EL (cell line): ENCODE measurements at places on chromosomes 3 and 15.

GRCh38 chr15:74631935-74632560, 16.4 kb downstream of the CLK3 start:
- DNase-seq, result peak; percentile 49

- DNase-seq, result no peak
Measured at GRCh38 chr3:153373606-153374005, 211.6 kb downstream of the RAP2B start.

- no peak for DNase-seq
Measured at GRCh38 chr3:50369012-50369670, 9.8 kb upstream of the TMEM115 start.

GRCh38 chr15:25877681-25878080, 14.6 kb upstream of the ATP10A start:
- no peak for DNase-seq

- peak; percentile 73 for DNase-seq
Measured at GRCh38 chr3:129616713-129617112, 10.2 kb upstream of the PLXND1 start.

GRCh38 chr3:73029321-73029796, 32.1 kb upstream of the EBLN2 start:
- DNase-seq, result peak; percentile 95

GRCh38 chr15:74269362-74270035, 33.4 kb downstream of the CCDC33 start:
- DNase-seq, result no peak

DNA sequence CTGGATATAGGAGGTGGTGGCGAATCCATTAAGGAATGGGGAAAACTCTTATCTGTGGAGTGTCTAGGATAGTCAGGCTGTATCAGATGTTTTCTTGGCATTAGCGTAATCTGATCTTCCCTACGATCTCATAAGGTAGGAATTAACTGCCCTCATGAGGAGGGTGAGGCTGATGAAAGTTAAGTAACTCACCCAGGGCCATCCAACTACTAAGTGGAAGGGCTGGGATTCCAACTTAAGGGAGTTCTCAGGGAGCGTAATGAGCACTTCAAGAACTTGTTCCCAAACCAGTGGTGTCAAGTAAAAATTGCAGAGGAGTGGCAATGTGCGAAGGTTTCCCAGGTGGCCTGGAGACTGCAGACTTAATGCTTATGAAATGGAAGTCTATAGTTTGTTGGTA, 55.9 kb upstream of the OSBPL11 start:
- DNase-seq, result peak; percentile 76

DNA sequence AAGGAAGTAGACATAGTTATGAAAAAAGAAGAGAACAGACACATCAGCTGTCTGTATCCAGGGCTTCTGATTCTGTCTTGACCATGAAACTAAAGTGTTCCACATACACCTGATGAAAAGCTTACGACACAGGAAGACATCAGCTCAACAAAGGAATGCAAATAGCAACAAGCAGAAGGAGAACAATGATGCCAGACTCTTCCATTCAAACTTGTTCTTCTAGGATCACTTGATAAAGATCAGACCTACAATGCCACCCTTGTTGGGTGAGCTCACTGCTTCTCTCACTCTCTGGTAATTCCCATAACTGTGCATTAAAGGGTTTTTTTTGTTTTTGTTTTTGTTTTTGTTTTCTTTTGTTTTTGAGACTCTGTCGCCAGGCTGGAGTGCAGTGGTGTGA, 49.7 kb downstream of the GATM start:
- DNase-seq, result no peak

- DNase-seq, result peak; percentile 98
Measured at GRCh38 chr3:185549122-185549521, 3.3 kb downstream of the LIPH start.

DNA sequence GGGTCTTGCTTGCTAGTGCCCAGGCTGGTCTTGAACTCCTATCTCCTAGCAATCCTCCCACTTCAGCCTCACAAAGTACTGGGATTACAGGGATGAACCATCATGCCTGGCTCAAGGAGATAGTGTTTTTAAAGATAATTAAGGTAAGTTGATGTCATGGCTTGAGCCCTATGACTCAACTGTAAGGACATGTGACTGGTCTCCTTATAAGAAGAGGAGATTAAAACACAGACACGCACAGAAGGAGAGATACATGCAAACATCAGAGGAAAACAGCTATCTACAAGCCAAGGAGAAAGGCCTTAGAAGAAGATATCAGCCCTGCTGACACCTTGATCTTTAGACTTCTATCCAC, 220.4 kb upstream of the GADL1 start:
- DNase-seq, result no peak

- no peak for DNase-seq
Measured at GRCh38 chr3:134228035-134228434, 22.6 kb downstream of the RYK start.

DNA sequence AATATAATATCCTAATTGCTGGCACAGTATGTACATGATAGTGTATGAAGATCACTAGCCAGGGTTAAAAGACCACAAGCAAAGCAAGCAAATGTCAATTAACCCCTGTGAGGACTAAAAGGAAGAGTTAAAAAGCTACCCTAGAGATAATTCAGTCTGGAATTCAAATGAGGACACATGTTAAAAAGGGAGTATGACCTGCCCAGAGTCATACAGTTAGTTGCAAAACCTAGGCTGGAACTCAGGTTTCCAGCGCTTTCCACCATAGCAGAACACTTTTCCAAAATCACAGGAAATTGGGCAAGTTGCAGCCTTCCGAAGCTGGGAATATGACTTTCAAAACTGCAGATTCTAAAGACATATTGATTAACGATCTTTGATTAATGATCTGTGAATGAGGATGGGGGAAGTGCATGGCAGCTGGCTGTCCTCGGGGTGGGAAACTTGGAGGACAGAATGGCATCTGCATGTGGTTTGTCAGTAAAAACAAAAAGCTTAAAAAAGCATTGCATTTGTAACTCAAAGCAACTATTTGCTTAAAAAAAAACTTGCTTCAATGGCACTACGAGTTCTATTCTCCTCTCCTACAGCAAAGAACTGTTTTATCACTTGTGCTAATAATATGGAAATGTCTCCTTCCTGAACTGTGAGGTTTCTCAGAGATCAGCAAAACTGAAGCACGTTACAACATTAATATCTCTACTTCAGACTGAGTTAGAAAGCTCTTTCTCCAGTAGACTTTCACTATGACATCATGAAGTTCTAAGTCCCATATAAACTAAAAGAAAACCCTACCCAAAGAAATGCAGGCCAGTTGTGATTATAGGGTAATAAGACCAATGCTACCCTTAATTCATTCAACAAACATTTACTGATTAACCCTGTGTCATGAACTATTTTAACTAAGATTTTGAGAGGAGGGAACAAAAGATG, 46.2 kb downstream of the IGSF11 start:
- no peak for DNase-seq

DNA sequence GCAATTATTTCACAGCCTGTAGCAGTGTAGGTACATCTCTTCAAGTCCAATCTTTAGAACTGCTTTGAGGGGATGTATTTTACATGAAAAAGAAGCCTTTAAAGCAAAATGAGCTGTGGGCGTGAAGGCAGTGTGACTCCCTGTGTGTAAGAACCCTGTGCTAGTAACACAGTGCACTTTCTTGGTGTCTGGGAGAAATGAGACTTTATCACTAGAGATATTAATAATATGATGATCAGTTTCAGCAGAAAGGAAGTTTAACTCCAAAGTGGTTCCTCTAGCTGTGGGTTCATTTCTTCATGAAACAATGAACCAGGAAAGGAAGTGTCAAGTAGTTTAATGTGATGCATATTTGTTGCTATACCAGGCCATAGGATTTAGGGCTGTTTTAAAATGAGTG, 41.5 kb downstream of the SLCO3A1 start:
- DNase-seq, result no peak

DNA sequence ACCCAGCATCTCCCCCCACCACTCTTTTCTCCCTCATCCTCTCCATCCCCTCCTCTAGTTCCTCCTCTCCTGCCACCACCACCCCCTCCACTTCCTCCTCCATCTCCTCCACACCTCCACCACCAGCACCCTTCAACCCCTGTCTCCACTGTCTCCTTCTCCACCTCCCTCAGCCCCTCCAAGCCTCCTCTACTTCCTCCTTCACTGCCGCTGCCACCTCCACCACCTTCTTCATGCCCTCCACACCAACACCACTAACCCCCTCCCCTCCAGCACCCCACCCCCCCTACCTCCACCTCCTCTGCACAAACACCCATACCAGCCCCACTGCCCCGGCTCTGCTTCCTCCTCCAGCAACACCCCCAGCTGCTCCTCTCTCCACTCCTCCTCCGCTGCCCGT, 88.0 kb downstream of the HES1 start:
- no peak for DNase-seq

DNA sequence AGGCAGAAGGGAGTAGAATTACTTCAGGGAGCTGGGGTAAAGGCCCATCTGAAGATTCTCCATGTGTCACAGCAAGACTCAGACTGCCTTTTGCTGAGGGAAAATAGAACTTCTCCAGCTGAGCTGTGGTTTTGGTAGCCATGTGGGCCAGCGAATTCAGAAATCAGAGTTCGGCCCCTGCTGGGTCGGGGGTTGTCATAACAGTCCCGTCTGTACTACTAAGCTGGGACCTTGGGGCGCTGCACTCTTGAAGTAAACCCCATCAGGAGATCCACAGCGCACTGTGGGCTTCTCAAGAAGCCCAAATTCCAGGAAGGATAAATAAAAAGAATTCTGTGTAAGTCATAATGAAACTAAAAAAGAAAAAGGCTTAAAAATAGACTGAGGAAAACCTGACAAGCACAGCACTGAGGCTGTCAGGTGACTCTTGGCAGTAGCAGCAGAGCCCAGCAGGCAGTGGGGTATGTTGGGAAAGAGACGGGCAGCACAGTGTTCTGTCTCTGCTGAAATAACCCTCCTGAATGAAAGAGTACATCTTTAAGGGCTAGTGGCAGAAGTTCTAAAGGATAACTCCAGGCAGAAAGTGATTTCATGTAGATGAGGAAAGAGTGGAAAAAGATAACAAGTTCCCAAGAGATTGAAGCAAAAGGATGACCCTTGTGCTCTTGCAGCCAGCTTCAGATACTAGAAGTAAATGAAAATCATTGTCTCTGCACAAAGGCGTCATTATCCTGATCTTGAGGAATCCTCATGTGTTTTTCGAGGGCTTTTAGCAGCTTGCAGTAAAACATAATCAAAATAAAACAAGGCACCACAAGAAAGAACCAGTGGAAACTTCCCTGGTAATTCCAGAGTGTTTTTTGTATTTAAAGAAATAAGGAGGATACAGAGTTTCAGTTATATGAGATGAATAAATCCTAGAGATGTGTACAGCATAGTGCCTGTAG, 74.5 kb downstream of the RAB7A start:
- no peak for DNase-seq

DNA sequence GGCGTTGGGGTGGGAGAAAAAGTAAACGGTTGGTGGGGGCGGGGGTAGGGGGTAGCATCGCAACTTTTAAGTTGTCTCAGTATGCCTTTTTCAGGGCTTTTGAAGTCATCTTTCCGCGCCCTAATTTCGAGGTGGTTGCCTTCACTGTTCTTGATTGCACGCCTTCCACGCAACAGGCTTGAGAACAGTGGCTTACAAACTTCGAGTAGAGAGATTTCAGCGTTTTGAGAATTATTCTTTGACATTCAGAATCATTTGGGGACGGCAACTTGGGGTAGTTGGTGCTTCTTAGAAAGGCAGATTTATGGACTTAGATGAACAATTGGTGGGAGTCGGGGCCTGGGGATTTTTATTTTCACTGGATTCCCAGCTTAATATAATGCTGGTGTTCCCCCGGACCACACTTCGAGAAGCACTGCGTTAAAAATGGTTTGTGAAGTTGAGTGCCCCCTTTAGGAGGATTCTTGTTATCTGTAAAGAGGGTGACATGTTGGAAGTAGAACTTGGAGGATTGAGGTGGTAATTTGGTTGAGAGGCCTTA, 880 bp downstream of the PPP4R2 start:
- DNase-seq, result peak; percentile 69

DNA sequence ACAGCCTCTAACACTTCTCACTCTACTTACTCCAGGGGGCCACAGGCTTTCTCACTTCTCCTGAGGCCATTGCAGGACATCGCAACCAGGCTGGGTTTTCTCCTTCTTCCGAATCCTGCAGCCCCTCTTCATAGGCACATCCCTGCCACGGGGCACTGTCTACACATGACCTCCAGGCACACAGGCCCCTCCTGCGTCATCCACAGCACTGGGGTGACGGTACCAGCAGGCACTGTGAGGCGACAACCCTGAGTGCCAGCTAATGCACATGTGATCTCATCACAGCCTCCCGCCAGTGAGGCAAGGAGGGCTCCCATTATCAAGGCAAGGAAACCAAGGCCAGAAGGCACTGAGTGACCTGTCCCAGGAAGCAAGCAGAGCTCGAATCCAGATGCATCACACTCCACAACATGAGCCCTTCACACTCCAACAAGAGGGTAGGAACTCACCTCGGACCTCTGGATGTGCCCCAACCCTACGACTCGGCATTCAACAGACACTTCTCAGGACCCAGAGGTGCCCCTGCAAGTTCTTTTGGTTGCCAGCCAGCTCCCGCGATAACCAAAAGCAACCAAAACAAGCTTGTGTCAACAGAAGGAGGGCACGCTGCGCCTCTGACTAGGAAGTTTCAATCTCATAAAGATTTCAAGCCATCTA, 16.7 kb downstream of the FAM174B start:
- DNase-seq, result no peak

- peak; percentile 4 for DNase-seq
Measured at GRCh38 chr3:114223143-114223542, 14.2 kb downstream of the ZNF80 start.

DNA sequence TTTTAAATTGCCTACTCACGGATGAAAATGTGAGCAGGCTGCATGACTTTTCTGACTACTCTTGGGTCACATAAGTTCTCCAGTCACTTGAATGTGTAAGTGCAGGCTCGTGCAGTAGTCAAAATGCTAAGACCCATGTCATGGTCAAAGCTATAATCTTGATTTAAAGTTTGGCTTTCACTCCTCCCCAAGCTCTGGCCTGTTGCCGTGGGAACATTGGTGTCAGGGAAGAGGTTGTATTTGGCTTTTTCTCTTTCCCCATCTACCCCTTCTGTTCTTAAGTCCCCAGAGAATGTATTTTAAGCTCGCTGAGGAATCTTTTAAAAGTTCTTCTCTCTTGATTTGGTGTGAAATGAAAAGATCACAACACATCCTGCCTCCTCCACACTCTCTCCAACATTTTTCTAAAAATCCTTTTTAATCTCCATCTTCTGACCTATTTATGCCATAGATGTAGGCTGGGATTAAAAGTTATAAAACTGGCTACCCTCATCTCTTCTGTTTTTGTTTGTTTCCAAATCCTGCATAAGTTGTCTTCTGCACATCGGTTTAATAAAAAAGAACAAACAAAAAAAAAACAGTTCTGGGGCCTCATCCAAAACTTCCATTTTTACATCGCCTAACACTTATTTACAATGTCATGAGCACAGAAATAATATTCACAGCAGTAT, 61.4 kb upstream of the ADAMTSL3 start:
- DNase-seq, result no peak

- DNase-seq, result no peak
Measured at GRCh38 chr3:159238646-159239045, 436.8 kb downstream of the MFSD1 start.

- DNase-seq, result no peak
Measured at GRCh38 chr3:141109751-141110150, 58.6 kb downstream of the SPSB4 start.

GRCh38 chr3:169034401-169034800, 629.1 kb downstream of the MECOM start:
- DNase-seq, result peak; percentile 6

- DNase-seq, result no peak
Measured at GRCh38 chr3:120420360-120420759, 30.4 kb downstream of the FSTL1 start.
